ENCODE measurements at places on chromosomes 7 and 10.

DNA sequence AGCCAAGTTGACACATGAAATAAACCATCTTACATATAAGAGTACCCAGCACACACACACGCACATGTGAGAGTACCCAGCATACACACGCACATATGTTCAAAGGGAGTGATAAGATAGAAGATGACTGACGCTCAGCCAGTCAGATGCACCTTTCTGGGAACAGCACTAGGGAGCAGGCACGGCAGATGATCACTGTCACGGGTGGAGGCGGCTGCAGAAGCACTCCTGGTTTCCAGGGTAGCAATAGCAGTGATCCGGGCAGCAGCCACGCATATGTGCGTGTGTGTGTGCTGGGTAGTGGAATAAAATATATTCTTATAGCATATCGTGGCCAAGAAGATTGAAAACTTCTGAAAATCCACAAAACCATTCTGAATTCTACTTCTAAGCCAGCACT is 85.8 kb upstream of the NAMPT start:
- no peak overlapping the region for H3K4me3 ChIP-seq
- no peaks in the 10 kb centered on the region for H3K27me3 ChIP-seq
- H3K27ac ChIP-seq: no peak overlapping the region
- no peak for DNase-seq
- no peaks in the 10 kb centered on the region for H3K36me3 ChIP-seq

- H3K27me3 ChIP-seq: no peaks in the 10 kb centered on the region
- H3K27ac ChIP-seq: no peak overlapping the region
- no peaks in the 10 kb centered on the region for H3K4me1 ChIP-seq
These were observed 131.8 kb downstream of the HECW1 start for GRCh38 chr7:43244232-43244631.

GRCh38 chr7:67346876-67347275 is 350.2 kb downstream of the TYW1 start:
- no peak overlapping the region for H3K4me3 ChIP-seq
- peak overlapping the region; percentile 90 for H3K27ac ChIP-seq
- peak; percentile 11 for DNase-seq
- H3K36me3 ChIP-seq: no peaks in the 10 kb centered on the region

DNA sequence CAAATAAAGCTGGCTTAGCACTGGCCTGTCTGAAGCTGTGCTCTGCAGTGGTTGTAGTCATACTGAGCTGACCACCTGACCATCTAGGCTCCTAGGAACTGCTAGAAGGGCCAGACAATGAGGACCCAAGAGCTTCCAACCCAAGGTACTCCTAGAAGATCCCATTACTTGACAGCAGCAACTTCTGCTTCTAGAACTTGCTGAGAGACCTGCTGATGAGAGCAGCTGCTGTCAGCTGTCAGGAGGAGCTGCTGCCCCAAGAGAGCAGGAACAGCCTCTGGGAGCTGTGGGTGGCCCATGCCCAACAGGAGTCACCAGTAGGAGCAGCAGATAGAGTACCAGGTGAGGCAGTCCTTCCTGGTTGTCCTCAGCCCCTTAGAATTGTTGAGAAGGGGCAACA is 70.2 kb downstream of the RBM20 start:
- H3K27ac ChIP-seq: no peak overlapping the region
- H3K4me3 ChIP-seq: no peak overlapping the region

DNA sequence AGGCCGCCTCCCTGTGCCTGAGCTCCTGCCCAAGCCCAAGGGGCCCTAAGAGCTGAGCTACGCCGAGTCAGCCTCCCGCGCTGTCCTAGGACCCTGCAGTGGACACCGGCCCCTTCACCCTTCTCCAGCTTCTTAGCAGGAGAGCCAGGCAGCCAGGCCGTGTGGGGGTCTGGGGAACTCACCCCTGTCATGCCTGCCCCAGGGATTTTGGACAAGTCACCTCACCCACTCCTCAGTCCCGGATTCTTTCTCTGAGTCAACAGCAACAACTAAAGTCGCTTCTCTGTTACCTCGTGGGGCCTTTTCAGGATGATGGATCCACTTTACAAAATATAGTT is 79.3 kb downstream of the MKI67 start:
- no peak overlapping the region for H3K4me3 ChIP-seq
- DNase-seq: no peak
- no peak overlapping the region for H3K27ac ChIP-seq
- H3K4me1 ChIP-seq: no peaks in the 10 kb centered on the region
- no peaks in the 10 kb centered on the region for H3K36me3 ChIP-seq

DNA sequence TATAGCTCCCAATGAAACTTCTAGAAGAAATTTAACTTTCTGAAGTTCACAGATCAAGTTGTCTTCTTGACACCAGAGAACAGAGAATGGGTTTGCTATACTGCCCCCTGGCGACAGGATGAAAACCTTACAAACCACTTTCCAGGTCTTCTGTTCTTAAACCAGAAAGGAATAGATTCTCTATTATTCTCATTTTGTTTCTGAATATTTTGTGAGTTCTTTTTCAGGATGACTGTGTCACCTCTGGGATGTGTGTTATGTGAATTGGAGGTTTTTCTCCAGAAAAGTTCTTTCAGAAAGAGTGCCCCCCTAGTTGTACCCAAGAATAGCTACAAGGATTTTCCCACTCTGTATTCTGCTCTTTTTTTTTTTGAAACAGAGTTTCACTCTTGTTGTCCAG is 6.3 kb downstream of the IFT22 start:
- DNase-seq: no peak
- H3K4me1 ChIP-seq: no peaks in the 10 kb centered on the region
- no peak overlapping the region for H3K27ac ChIP-seq
- H3K27me3 ChIP-seq: no peaks in the 10 kb centered on the region

DNA sequence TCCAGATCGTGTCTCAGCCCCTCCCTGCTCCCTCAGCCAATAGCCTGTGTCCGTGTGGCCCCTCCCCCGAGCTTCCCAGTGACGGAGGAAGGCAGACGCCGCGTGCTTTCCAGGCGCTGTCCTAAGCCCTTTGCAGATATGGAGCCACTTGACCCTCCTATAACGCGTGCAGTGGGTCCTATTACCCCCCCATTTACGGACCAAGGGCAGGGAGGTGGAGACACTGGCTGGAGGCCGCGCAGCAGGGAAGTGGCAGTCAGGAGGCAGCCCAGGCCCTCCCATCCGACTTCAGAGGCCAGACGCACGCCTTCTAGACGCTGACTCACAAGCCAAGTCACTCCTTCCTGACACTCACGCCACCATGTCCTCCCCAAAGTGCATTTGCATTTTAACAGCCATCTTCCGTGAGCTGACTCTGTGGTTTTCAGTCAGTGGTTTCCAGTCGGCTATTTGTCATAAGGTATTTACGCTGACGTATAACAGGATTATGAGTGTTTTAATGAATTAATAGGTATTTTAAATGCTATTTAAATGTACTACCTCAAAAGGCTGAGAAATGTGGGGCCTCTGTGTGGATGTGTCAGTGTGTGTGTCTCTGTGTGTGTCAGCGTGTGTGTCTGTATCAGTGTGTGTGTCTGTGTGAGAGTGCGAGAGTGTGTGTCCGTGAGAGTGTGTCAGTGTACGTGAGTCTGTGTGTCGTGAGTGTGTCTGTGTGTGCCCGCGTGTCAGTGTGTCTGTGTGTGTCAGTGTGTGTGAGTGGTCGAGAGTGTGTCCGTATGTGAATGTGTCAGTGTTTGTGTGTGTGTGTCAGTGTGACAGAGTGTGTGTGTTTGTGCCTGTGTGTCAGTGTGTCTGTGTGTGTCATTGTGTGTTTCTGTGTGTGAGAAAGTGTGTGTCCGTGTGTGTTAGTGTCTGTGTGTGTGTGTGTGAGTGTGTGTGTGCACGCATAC is 92.0 kb upstream of the INSIG1 start:
- peak; percentile 78 for DNase-seq
- no peaks in the 10 kb centered on the region for H3K27me3 ChIP-seq
- H3K36me3 ChIP-seq: no peaks in the 10 kb centered on the region

DNA sequence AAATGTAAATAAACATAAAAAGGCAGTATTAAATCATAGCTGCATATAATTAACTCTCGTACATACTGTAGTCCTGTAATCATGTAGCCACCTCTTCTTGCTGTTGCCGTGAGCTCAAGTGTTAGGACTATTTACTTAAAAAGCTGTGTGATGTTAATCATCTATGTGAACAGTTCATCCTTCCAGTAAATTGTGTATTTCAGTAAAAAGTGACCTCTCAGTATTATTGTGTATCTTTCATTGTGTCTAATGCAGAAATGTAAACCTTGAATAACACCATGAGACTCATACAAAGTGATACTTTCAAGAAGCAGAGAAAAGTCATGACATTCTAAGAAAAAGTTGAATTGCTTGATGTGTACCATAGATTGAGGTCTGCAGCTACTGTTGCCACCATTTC is 38.0 kb downstream of the ADD3 start:
- no peaks in the 10 kb centered on the region for H3K27me3 ChIP-seq
- no peaks in the 10 kb centered on the region for H3K4me1 ChIP-seq
- no peak for DNase-seq
- no peak overlapping the region for H3K27ac ChIP-seq

GRCh38 chr10:70966646-70967553 is 78.5 kb upstream of the PCBD1 start:
- H3K36me3 ChIP-seq: no peaks in the 10 kb centered on the region
- H3K27me3 ChIP-seq: peaks cover 2% of the 10 kb centered on the region
- H3K4me1 ChIP-seq: no peaks in the 10 kb centered on the region
- no peak for DNase-seq
- H3K4me3 ChIP-seq: no peak overlapping the region

- DNase-seq: no peak
- H3K4me3 ChIP-seq: no peak overlapping the region
- no peaks in the 10 kb centered on the region for H3K27me3 ChIP-seq
- H3K27ac ChIP-seq: no peak overlapping the region
These were observed 16.9 kb downstream of the RPA3 start for GRCh38 chr7:7701527-7701926.

GRCh38 chr7:8063706-8064297 is 95.2 kb downstream of the GLCCI1 start:
- DNase-seq: no peak
- H3K27me3 ChIP-seq: no peaks in the 10 kb centered on the region
- H3K4me1 ChIP-seq: peaks cover 6% of the 10 kb centered on the region
- H3K4me3 ChIP-seq: no peak overlapping the region
- H3K27ac ChIP-seq: no peak overlapping the region

DNA sequence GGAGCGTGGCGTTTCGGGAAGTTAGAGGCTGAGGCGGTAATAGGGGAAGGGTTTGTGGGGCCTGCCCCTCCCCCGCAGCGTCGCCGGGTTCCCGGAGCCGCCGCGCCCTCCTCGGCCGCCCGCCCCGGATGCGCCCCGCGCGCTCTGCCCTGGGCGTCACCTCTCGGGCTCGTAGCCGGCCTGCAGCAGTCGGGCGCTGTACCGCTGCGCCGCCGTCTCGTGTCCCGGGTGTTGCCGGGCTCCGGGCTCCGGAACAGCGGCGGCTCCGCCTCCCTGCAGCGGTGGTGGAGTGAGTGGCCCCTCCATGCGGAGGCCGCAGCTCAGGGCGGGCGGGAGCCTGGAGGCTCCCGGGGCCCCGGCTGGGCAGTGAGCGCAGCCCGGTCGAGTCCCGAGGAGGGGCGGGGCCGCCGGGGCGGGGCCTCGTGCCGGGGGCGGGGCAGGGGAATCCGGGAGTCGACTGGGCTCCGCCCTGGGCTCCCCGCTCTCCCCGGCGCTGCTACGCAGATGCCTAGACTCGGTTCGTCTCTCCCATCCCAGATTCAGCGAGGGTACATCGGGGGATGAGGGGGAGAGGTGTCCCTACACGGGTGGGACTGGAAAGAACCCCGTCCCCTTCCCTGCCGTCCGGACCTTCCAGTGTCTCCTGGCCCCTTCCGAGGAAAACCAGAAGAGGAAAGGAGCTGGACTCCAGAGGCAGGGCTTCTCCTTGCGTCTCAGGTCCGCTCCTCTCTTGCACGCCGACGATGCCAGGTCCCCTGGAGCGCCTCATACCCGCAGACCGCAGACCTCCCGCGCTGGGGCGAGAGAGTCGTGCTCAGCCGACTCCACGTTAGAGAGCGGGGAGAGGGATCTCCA is at the start of gene IMPDH1:
TSS of gene IMPDH1 (minus strand) at position 387 of the 855 bp plus-strand sequence. CDS start at position 306, 81 bp downstream.
- H3K27me3 ChIP-seq: peaks cover 7% of the 10 kb centered on the region
- H3K4me3 ChIP-seq: peak within 1 kb of the TSS; percentile 70
- no peaks in the 10 kb centered on the region for H3K36me3 ChIP-seq

DNA sequence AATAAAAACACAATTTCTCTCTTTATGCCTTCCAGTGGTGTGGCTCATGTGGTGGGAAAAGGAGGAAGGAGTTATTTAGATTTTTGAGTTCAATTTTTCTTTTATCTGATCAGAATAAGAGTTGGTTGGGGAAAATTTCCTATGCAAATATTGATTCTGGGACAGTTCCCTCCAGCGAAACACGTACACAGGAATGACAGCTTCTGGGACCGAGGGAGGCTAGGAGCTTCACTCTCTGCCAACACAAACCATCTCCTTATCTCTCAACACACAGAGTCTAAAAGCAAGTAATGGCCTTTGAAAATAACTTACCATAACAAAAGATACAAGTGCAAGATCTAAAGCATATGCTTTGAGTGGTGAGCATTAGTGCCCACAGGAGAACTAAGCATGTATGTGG is 122.7 kb downstream of the RAPGEF5 start:
- no peak for DNase-seq
- H3K27ac ChIP-seq: no peak overlapping the region
- no peaks in the 10 kb centered on the region for H3K27me3 ChIP-seq

- H3K27ac ChIP-seq: no peak overlapping the region
- no peak overlapping the region for H3K4me3 ChIP-seq
- no peaks in the 10 kb centered on the region for H3K36me3 ChIP-seq
- no peaks in the 10 kb centered on the region for H3K4me1 ChIP-seq
- no peaks in the 10 kb centered on the region for H3K27me3 ChIP-seq
- DNase-seq: no peak
These were observed 643.1 kb downstream of the PARD3 start for GRCh38 chr10:34171957-34172527.

- H3K27me3 ChIP-seq: no peaks in the 10 kb centered on the region
- no peaks in the 10 kb centered on the region for H3K4me1 ChIP-seq
- H3K27ac ChIP-seq: no peak overlapping the region
- H3K36me3 ChIP-seq: no peaks in the 10 kb centered on the region
- H3K4me3 ChIP-seq: no peak overlapping the region
These were observed 45.6 kb downstream of the CHRM2 start for GRCh38 chr7:136914016-136914415.

DNA sequence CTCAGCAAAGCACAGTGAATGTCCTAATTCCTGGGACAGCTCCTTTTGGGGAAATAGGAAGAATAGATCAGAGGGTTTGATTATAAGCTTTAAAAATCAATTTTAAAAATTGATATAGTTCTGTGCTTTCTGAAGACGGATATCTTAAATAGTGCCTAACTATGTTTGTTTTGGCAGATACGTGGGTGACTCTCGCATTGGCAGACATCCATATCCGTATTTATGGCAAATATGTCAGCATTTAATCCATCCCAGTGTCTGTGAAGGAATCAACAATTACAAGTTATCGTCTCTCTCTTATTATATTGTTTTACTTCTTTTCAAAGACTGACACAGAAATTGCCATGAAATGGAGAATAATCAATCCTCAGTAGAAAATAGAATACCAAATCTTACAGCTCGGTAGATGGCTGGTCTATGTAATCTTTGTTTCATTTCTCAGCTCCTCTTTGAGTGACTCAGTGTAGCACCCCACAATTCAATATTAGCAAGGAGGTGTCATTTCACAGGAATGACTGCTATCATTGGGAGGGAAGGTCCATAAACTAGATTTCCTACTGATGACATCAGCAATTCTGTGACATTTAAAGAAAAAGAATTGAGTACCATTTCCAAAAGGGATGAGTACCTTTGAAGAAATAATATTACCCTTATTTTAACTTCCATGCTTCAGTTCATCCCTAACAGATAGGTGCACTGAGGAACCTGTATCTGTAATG is 186.4 kb upstream of the NFE2L3 start:
- H3K4me1 ChIP-seq: no peaks in the 10 kb centered on the region
- H3K27me3 ChIP-seq: no peaks in the 10 kb centered on the region
- H3K27ac ChIP-seq: no peak overlapping the region
- no peak overlapping the region for H3K4me3 ChIP-seq
- no peak for DNase-seq

GRCh38 chr7:97959046-97959445 is 30.9 kb downstream of the OCM2 start:
- no peaks in the 10 kb centered on the region for H3K36me3 ChIP-seq
- no peaks in the 10 kb centered on the region for H3K27me3 ChIP-seq
- H3K4me1 ChIP-seq: no peaks in the 10 kb centered on the region
- no peak overlapping the region for H3K4me3 ChIP-seq
